ENCODE measurements at places on chromosomes 3 and 15.

GRCh38 chr15:43487271-43487895, 5.6 kb downstream of the TP53BP1 start:
- DNase-seq: no peak

DNA sequence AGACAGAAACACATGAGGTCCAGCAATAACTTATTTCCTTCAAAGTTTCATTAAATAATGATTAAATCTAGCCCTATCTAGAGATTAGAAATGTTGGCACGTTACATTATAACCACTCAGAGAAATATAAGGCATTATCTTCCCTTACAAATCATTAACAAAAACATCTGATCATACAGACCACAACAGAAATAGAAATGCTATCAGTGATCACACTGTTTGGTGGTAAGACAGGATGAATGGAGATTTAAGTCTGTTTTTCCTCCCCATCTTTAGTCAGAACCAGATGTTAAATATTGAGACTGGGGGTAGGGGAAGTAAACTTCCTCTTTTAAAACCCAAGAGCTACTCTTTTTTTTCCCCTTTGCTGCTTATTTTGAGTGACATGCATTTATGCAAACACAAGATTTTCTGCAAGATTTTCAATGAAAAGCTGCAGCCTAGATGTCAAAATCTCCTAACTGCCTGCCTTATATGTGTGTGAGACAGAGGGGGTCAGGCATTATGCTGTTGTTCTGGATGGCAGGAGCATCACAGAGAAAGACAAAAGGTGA, 70.4 kb downstream of the CBLB start:
- no peak for DNase-seq

- no peak for DNase-seq
Measured at GRCh38 chr3:134567605-134568004, 81.7 kb downstream of the CEP63 start.

GRCh38 chr3:181210275-181210674, 220.7 kb upstream of the DNAJC19 start:
- no peak for DNase-seq

DNA sequence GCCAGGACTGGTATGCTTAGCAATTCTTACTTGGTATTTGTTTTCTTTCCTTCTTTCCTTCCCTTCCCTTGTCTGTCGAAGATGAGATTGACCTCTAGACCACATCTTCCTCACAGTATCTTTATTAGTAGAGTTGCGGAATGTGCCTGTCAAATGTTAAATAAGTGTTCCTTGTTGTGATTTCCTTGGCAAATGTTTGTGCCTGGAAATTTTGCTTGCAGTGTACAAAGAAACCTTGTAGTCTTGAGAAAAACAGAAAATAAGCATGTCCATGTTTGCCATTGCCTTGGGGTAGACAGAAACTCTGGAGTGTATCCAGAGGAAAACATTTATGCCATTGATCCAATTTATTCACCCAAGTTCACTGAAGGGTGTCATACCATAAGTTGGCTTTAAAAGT, 79.5 kb upstream of the ZNF385D start:
- no peak for DNase-seq

DNA sequence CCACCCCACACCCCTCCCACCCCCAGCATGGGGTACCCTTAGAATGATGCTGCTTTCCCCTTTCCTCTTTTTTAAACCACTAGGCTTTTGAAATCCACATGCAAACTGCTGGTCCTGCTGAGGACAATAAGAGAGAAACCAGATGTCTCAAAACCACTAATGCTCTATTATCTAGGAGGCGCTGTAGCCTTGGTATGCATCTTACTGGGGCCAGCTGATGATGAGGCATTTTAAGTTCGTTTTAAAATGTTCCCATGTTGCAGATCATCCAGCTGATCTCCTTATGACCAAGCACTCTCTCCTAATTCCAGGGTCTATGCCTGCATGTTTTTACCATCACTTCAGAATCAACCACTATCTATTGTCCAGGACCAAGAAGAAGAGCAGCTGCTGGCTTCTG, 1.3 kb downstream of the NME9 start:
- no peak for DNase-seq

- no peak for DNase-seq
Measured at GRCh38 chr3:100096866-100097265, 17.4 kb downstream of the FILIP1L start.

- no peak for DNase-seq
Measured at GRCh38 chr3:46409739-46410489, 2.9 kb downstream of the CCRL2 start.

GRCh38 chr3:64759811-64760210, 72.0 kb upstream of the ADAMTS9 start:
- DNase-seq: no peak

- peak; percentile 55 for DNase-seq
Measured at GRCh38 chr3:9352917-9353752, 9.7 kb upstream of the THUMPD3 start.

GRCh38 chr3:153138276-153139210, 23.5 kb upstream of the RAP2B start:
- peak; percentile 74 for DNase-seq

- DNase-seq: no peak
Measured at GRCh38 chr3:97970956-97971620, 1.1 kb downstream of the RIOX2 start.

DNA sequence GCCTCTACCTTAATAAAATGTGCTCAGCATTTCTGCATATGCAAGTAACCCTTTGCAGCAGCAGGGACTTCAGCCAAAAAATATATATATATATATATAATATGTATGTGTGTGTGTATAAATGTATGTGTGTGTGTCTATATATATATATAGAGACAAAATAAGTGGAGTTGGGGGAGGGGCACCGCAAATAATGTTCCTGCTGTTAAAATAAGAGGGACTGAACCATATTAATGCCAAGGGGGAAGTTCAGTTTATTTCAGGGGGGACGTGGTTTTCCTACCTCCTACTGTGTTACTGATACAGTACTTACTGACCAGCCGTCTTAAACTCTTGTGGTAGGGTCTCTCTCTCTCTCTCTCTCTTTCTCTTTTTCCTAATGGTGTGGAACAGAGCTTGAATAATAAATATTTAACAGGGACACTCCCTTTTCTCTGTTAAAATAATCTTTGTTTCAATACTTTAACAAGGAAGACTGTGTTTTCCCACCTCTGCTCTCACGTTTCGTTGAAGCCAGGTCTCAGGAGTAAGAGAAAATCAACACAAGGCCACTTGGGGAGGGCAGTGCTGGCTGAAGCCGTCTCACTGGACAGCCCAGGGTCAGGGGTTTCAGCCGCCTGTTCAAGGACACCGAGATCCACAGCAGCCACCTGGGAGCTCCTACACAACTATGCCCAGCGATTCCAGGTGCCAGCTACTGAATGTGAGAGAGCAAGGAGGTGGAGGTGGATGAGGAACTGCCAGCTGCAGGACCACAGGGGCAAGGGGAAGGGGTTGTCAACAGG, 42.8 kb upstream of the ADAMTSL3 start:
- no peak for DNase-seq

GRCh38 chr3:69811452-69812401, 72.5 kb downstream of the MITF start:
- no peak for DNase-seq

GRCh38 chr3:115160295-115160694, 13.2 kb upstream of the ZBTB20 start:
- DNase-seq: no peak

GRCh38 chr3:184716622-184717398, 4.9 kb upstream of the MAGEF1 start:
- peak; percentile 78 for DNase-seq

DNA sequence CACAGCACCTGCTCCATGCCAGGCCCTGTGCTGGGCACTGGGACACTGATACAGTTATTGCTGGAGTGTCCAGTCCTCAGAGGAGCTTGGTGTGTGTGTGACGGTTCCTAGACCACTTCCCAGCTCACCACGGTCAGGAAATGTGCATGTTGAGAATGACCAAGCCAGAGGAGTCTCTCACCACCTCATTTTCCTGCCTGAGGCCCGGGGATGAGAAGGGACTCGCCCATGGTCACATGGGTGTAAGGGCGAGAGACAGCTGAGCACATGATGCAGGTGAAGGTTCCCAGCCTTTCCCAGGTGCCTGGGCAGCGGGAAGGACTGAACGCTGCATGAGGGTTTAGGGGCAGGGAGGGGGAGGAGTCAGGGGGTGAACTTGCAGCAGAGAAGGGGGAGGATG, 180.9 kb upstream of the TLE3 start:
- DNase-seq: no peak

GRCh38 chr3:133362539-133362938, 37.3 kb upstream of the BFSP2 start:
- DNase-seq: no peak

DNA sequence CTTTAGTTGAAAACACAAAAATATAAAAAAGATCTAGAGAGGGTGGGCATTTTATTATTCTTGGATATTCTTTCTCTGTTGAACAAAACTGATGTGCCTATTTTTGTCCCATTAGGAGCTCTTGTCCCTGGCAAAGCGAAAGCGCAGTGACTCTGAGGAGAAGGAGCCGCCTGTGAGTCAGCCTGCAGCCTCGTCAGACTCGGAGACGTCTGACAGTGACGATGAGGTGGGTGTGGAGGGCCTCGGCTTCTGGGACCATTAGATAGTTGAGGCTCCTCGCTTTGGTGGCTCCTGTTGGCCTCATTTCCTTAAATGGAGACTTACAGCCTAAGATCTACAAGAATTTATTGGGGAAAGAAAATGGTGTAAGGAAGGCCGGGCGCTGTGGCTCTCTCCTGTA, 21.3 kb downstream of the RTF1 start:
- DNase-seq: no peak

- no peak for DNase-seq
Measured at GRCh38 chr3:183038757-183039156, 58.4 kb upstream of the DCUN1D1 start.
